ENCODE measurements at places on chromosomes 12 and 14.
A peak's percentile ranks its signal among the peaks of the same experiment; 100 is the strongest.

- no peak for DNase-seq
Observed at GRCh38 chr12:90947869-90948268, 7.1 kb downstream of the CCER1 start.

DNA sequence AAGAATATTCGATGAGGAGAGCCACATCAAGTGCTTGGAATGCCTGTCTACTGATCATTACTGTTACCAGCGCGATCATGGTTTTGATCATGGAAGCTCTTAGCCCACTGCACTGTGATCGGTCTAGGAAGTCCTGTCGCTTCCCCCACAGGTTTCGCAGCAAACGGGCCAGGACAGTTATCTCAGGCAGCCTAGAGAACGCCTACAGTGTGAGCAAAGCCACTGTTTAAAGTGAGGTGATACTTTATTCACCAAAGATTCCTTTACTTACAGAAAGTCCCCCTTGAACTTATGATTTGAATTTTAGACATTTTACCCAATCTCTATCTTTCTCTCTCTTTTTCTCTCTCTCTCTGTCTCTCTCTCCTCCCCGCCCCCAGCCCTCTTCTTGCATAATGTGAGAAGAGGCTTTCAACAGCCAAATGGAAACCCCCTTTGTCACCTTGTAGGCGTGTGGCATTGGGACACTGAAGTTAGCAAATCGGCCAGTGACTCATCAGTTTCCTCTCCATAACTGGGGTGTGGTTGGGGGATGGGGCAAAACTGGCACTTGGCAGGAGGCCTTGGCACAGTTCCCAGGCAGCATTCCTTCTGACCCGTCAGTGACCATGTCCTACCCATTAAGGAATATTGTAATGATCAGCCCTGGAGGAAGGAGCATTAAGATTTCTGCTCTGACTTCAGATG lies 214.8 kb downstream of the CHST11 start:
- no peak for DNase-seq

DNA sequence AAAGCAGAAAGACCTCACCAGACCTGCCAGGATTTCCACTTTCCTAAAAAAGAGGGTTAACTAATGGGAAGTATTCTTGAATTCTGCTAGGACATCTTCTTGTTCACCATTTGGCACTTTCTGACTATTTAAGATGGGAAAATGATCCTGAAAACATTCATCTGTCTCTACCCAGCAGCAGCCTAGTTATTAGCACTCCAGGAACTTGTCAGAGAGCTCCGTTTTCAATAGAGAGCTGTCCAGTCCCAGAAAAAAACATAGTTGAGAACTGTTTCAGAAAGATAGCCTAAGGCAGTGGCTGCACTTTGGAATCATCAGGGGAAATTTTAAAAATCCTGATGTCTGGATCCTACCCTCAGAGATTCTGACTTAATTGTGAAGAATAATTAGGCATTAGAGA lies 22.1 kb upstream of the CEP83 start:
- no peak for DNase-seq

- no peak for DNase-seq
Observed at GRCh38 chr12:51897181-51897580, 9.3 kb downstream of the ANKRD33 start.

- DNase-seq, result no peak
Observed at GRCh38 chr12:13336216-13336615, 139.7 kb downstream of the EMP1 start.

DNA sequence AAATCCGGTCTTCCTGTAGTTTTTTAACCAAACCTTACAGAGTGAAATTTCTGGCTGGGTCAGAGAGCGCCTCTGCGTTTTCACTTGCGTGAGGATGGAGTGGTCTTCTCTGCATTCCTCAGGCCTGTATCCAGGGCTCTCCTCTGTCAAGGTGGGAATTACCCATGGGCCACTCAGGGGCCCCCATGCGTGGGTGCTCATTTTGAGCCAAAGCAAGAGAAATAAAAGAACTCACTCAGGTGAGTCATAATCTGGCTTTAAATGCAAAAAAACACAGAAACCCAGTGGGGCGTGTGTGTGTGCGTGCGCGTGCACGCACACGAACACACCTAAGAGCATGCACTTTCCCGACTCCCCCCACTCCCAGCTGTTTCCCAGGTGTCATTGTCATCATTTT lies 104.0 kb upstream of the PWP1 start:
- DNase-seq, result no peak

GRCh38 chr12:111767362-111768158 lies 827 bp downstream of the ALDH2 start:
- peak; percentile 31 for DNase-seq

DNA sequence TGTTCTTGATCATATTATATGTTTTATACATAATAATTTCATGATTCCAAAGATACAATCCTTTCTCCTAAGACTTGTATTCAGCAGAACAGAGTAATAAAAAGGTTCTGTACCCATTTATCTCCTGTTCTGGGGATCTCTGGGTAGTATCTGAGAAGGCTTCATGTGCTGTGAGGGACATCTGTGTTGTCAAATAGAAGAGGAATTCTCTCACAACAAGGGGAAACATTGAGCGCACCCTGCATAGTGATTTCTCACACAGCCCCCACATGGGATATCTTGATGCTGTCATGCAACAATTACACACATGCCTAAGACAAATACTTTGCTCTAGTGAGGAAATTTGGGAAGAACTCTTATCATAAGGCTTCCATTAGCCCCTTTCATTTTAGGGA lies 101.8 kb upstream of the ATF1 start:
- DNase-seq, result no peak

Measured in HEK293T (cell line).